NCI-H1436 (cell line): ENCODE measurements at places on chromosomes 5 and 9.
A peak's percentile ranks its signal among the peaks of the same experiment; 100 is the strongest.

GRCh38 chr9:79264041-79264440 is 307.7 kb upstream of the TLE4 start:
- DNase-seq = no peak

DNA sequence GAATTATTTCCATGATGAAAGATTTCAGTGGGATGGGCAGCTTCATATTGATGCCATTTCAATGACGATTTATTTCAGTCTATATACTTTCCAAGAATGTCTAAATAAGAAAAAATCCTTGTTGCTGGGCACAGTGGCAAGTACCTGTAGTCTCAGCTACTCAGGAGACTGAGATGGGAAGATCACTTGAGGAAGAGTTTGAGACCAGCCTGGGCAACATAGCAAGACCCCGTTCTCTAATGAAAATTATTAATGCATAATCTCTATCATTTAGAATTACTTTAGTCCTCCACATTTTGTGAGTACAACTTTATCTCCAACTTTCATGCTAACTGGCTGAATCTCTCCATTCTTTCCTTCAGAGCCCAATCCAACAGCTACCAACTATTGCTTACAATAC is 52.5 kb downstream of the PTBP3 start:
- no peak for DNase-seq

- no peak for DNase-seq
These were observed 1303.5 kb downstream of the EFNA5 start for GRCh38 chr5:106367281-106367680.

DNA sequence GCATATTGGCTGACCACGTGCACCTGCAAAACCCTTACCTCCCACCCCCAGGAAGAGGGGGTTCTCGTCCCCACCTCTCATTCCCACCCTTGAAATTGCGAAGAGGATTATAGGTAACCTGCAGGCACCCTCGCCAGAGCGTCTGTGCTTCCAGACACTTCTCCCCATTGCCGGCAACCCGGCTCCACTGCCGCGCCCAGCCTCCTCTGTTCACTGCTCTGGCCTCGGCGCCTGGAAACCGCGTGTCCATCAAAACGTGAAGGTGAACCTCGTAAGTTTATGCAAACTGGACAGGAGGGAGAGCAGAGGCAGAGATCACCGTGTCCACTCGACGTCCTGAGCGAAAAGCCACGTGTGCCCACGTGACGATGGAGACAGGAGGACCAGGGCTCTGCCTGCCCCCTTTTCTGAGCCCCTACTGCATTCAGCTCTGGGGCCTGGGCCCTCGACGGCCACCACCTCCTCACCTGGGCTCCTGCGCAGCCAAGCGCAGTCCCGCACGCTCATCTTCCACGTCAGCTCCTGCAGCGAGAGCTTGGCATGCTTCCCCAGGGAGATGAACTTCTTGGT is 1.9 kb downstream of the TERT start:
- no peak for DNase-seq

DNA sequence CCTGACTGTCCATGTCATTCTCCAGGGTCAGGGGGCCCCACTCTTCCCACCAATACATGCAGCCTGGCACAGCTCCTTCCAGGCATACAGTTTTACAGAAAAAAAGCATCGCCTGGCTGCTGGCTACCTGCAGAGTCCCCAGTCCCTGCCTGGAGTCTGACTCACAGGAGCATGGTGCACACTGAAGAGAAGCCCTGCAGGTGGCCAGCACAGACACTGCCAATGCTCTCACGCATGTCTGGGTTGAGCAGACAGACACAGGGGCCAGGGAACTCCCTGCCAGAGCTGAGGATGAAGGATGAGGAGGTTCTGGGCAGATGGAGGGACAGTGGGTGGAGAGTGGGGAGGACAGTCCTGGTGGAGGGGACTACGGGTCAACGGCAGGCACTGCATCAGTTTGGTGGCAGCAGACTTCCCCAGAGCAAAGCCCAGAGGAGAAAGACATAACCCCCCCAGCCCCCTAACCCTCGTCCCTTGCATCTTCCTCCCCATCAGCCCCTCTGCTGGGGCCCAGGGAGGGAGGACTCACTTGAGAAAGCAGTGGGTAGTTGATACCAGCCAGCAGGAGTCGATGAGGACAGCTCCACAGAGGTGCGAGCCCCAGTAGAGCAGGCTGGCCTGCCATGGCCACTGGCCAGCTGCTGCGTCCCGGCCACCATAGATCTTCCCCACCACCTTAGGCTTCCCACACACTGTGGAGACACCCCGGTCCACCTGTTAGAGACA is 72.9 kb upstream of the SPTLC1 start:
- DNase-seq = no peak

DNA sequence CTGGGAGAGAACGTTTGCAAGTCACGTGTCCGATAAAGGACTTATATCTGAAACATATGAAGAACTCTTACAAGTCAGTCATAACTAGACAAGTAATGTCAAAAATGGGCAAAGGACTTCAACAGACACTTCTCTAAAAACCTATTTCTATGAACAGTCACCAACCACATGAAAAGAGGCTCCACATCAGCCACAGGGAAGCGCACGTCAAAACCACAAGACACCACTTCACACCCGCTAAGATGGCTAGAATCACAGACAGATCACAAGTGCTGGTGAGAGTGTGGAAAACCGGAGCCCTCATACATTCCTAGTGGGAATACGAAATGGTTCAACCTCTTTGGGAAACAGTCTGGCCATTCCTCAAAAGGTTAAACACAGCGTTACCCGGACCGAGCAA is 11.5 kb upstream of the CARD9 start:
- no peak for DNase-seq

DNA sequence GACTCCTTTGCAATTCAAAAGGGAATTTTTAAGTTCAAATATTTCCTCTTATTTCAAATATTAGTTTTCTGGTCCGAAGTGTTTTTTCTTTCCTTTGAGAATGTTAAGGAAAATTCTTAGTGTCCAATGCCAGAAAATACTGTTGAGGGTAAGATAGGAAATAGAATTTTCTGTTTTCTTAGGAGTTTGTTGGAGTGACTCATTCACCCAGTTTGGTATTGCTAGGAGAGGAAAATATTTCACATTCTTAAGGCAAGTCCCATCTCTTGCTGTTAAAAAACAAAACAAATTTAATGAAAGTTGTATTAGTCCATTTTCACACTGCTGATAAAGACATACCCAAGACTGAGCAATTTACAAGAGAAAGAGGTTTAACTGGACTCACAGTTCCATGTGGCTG is 349.2 kb upstream of the ADAMTSL1 start:
- DNase-seq = no peak

GRCh38 chr9:16652582-16652981 is 217.9 kb downstream of the BNC2 start:
- DNase-seq = no peak

- DNase-seq = no peak
These were observed 224.4 kb downstream of the EBF1 start for GRCh38 chr5:158875272-158875679.

- DNase-seq = peak; percentile 9
These were observed 10.6 kb upstream of the HMCN2 start for GRCh38 chr9:130254747-130255630.

GRCh38 chr5:140165923-140166270 is 9.1 kb upstream of the CYSTM1 start:
- DNase-seq = no peak

DNA sequence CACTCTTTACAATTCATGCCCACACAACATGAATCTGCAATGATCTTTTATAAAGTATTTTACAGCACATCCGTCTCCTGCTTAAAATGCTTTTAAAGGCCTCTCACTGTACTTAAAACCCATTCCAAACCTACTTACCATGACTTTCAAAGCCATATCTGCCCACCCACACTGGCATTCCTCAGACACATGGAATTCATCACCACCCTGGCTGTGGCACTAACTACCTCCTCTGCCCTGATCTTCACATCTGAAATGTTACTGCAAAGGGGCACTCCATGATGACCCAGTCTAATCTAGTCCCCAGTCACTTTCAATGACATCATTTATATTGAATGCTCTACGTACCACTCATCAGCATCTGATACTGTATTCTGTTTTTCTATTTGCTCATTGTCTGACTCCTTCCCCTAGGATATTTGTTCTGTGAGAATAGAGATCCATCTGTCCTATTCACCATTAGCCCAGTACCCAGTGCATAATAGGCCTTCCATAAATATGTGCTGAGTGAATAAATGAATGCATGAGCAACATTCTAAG is 193.2 kb upstream of the KIF2A start:
- DNase-seq = no peak

DNA sequence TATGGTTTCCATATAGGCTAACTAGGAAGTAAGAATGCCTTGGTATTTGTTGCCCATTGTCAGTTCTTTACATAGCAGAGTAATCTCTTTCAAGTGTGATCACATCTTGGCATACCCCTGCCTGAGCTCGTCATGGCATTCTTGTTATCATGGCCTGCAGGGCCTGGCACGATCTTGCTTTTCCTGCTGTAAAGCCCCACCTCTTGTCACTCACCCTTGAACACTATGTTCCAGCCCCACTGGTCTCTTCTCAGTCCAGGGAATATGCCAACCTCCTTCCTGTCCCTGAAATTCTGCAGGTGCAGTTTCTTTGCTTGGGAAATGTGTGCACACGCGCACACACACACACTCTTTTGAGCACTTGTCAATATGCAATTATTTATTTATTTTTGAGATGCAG is 250.2 kb upstream of the DMRT1 start:
- no peak for DNase-seq

- DNase-seq = no peak
These were observed 91.1 kb upstream of the TBCA start for GRCh38 chr5:77867194-77867691.

DNA sequence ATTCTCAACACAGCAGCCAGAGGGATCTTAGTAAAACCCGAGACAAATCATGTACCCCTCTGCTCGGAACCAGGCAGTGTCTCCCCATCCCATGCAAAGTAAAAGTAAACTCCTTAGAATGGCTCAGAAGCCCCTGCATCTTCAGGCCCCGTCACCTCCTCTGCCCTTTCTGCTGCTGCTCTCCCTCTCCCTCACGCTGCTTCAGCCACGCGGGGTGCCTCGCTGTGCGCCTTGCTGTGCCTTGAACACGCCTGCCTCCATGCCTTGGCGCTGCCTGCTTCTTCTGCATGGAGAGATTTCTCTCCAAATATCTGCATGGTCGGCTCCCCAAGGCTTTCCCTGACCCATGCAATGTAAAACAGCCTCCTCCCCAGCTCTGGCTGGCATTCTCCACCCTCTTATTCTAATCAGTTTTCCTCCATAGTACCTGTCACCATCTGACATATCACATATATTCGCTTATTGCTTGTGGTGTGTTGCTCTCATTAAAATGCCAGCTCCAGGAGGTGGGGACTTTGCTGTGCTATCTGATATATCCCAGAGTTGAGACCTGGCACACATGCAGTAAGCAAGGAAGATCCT is 8.0 kb downstream of the GPRIN1 start:
- no peak for DNase-seq

- DNase-seq = no peak
These were observed 9.9 kb downstream of the C9orf85 start for GRCh38 chr9:71921190-71921814.

DNA sequence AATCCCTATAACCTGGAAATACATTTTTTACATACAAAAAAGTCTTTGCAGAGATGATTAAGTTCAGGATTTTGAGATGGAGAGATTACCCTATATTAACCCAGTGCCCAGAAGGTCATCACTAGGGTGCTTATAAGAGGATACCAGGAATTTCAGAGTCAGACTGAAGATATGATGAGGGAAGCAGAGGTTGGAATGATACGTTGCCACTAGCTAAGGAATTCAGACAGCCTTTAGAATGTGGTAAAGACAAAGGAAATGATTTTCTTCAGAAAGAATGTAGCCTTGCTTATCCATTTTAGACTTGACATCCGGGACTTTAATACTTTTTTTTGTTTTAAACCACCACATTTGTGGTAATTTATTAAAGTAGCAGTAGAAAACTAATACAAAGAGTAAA is 2176.8 kb upstream of the C9orf72 start:
- DNase-seq = no peak

- no peak for DNase-seq
These were observed 1.7 kb downstream of the ITGA1 start for GRCh38 chr5:52789378-52789777.

DNA sequence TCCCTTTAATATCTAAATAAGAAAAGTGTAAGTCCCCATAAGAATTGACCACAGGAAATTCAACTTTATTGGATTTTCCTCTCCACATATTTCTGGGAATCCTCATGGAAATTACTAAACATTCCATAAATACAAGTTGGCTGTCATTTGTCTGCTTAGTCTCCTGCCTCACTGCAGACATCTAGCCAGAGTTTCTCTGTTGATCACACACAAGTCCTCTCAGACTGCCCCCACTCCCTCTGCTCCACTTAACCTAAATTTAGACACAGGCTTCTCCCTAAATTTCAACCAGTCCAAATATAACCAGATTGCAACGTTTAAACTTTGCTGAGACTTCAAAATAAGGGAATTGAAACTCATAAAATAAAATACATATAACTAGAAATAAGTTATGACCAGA is 982.1 kb downstream of the DTWD2 start:
- no peak for DNase-seq

DNA sequence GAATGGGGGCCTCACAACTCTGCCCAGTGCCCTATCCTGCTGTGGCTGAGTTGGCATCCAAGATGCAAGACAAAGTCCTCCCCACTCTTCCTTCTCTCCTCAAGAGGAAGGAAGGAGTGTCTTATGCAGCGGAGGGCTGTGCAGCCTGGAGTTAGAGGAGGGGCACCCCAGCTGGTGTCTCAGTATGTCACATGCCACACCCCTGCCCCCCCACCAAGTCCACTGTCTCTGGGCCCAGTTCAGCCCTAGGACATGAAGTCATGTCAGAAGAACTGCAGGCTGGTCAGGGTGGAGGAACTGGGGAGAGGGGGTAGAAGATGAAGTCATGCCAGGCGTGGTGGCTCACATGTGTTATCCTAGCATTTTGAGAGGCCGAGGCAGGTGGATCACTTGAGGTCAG is 28.0 kb upstream of the SLC28A3 start:
- no peak for DNase-seq

- no peak for DNase-seq
These were observed 158.7 kb upstream of the HMHB1 start for GRCh38 chr5:143653256-143653655.

DNA sequence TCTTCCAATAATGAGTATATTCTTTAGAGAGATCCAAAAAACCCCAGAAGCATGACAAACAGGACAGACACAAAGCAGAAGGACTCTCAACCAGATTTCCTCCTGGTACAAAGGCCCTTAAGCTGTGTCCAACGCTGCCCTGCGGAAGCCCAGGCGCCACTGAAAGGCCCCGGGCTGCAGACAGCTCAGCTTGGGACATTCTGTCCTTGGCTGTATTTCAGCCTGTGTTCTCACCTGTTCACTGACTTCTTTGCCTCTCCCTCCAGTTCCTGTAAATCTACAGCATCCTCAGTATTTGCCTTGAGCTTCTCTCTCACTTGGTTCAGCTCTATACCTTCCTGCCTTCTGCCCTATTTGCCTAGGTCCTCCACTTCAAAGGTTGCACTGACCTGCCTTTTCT is 96.5 kb downstream of the SH3TC2 start:
- no peak for DNase-seq

GRCh38 chr9:111966861-111967291 is 70.3 kb downstream of the UGCG start:
- DNase-seq = no peak

- no peak for DNase-seq
These were observed 57.4 kb downstream of the GCNT1 start for GRCh38 chr9:76516350-76516749.

GRCh38 chr9:93801581-93802284 is 153.4 kb downstream of the BARX1 start:
- DNase-seq = no peak
